ENCODE measurements at places on chromosomes 2 and 18. TPM values are rescaled to one million over a fixed set of nuclear protein-coding genes. Genes with fewer than 3 reads are reported as not detected.

DNA sequence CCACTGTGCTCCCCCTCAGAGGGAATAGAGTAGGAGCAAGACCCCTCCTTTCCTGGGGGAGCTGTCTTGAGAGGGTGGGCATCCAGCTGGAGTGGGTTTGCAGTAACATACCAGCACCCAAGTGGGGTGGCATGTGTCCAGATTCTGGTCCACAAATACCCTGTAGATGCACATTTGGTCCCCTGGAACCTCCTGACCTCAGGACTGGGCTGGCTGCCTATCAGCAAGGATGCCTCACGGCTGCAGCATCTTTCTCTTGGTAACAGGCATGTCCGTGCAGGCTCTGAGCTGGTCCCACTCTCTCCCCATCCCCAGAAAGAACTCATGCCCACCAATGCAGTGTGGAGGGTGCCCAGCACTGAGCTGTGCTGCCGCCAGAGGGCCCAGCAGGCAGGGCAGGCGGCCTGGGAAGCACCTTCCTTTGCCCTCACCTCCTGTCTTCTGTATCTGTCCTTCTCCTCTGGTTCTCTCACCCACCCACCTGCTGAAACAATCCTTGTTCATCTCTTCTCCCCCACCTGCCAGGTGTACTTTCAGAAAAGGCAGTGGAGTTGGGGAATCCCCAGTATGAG lies 47.4 kb downstream of the ITGB1BP1 start:
- DNase-seq = no peak

DNA sequence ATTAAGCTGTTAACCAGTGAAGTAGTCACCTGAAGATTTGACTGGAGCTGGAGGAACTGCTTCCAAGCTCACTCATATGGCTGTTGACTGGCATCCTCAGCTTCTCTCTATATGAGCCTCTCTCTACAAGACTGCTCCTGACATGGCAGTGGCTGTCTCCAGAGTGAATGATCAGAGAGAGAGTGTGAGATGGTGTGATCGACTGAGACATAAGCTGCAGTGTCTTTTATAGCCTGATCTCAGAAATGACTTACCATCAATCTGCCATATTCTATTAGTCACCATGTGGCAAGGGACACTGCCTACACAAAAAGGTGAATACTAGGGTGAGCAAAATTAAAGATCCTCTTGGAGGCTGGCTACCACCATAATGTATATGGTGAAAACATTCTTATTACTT lies 7.8 kb upstream of the RBMS1 start:
- no peak for DNase-seq

GRCh38 chr2:29655391-29656086 lies 265.8 kb downstream of the ALK start:
- no peak for DNase-seq

DNA sequence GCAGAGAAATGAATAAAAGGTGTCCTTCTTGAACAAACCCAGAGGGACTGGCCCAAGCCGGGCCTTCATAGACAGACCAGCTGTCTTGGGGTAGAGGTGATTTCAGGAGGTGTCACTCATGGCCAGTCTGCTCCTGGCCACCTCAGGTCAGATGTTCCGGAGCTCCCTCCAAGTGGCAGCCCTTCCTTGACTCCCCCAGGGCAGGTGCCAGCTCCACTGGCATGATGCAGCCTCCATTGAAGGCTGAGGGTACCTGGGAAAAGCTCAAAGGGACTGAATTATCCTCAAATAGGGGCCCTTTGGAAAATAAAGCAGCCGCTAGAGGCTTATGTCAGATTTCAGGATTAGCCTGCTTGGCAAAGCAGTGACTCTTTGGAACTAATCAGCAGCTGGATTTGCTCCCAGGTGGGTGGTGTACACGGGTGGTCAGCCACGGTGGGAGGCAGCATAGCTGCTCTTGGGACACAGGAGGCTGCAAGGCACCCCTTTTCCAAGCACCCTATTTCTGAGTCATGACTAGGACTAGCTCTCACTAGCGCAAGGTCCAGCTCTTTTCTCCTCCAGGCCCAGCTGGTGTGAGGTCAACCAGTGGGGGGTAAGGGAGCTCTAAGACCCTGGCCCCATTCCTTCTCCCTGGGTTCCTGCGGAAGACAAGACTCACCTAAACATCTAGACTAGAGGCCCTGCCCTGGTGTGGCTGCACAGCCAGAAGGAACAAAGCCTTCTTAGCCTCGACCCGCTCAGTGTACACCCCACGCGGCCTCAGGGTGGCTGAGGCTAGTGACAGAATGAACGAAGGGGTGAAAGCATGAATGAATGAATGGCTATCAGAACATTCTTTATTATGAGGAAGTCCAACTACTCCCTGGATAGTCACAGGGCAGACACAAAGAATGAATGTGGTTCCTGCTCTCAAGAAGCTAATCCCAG lies 29.3 kb downstream of the HS1BP3 start:
- no peak for DNase-seq

DNA sequence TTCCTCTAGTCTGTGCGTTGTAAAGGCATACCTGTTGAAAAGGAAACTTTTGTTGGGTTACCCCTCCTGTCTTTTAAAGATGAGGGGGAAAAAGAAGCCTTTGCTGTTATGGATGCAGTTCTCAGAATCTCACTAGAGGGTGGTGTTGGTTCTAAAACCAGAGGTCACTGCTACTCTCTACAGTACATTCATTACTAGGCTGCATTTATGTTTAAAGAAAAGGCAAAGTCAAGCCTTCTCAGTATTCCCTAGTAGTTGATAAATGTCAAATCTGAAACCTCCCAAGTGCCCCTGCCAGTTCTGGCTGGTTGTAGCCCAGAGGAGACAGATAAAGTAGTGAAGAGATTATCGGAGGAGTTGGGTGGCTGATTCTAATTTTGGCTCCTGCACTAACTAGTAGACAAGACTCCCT lies 1.4 kb upstream of the PLCL1 start:
- DNase-seq = peak; percentile 47

CDH7 gene
- total RNA-seq = 0.79 TPM

ATL2 gene
- 149 TPM for total RNA-seq

DNA sequence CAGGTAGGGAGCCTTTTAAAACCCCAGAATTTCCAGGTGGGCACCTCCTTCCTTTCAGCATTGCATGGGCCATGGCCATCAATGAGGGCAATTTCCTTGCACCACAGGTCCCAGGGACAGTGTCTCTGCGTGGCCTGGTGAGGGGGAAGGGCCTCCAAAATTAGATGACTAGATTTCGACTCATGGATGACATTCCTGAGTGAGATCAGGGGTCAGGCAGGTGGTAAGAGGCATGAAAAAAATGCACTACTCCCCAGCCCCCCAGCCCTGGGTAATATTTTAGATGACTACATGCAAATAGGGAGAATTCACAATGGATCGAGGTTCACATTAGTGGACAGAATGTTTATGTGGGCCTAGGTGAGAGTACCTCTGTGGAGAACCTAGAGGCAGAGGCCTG lies 19.0 kb upstream of the IGFBP5 start:
- no peak for DNase-seq

- DNase-seq = no peak
Measured at GRCh38 chr2:26732446-26732845, 31.6 kb upstream of the SLC35F6 start.

DNA sequence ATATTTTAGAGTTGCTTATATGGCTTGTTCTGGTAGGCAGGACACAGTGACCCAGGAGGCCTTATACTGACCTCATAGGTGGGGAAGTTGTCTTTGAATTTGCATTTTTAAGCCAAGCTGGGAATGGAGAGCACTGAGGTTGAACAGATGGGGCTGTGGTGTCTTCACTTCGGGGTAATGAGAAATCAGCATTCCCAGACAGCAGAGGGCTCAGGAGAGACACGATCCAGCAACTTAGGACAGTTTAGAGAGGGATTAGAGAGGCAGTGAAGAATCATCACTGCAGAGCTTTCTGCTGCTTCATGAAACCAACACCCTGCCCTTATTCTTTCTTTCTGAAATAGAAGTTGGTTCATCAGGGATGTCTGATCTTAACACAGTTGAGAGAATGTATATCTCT lies 202.4 kb downstream of the TDRD15 start:
- DNase-seq = no peak

GRCh38 chr18:35161485-35161884 lies 79.3 kb upstream of the ZNF397 start:
- DNase-seq = no peak

THADA gene
- total RNA-seq = 43.2 TPM

DNA sequence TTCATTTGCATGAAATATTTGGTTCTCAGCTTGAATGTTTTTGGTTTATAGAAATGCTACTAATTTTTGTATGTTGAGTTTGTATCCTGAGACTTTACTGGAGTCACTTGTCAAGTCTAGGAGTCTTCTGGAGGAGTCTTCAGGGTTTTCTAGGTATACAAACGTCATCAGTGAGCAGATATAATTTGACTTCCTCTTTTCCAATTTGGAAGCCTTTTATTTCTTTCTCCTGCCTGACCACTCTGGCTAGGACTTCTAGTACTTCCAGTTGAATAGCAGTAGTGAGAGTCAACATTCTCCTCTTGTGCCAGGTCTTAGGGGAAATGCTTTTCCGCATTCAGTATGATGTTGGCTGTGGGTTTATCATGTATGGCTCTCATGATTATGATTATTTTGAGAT lies 55.4 kb upstream of the THUMPD2 start:
- DNase-seq = no peak

DNA sequence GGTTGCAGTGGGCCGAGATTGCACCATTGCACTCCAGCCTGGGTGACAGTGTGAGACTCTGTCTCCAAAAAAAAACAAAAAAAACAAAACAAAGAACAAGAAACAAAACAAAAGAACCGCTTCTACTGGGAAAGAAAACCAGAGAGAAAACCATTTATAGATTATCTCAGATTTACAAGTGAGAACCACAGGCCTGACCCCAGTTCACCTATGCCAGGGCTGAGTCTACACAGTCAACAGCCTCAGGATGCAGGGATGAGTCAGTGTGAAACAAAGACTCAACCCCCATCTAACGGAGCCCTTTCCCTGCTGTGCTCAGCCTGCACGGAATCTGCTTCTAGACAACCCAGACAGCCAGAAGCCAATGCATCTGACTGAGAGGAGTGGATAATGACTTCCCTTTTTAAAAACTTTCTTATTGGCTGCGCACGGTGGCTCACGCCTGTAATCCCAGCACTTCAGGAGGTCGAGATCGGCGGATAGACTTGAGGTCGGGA lies 25.5 kb upstream of the YWHAQ start:
- no peak for DNase-seq

FEV gene
- total RNA-seq = not detected

TEKT4 gene
- not detected for total RNA-seq

- no peak for DNase-seq
Measured at GRCh38 chr2:172467382-172467781, 40.0 kb downstream of the ITGA6 start.

DNA sequence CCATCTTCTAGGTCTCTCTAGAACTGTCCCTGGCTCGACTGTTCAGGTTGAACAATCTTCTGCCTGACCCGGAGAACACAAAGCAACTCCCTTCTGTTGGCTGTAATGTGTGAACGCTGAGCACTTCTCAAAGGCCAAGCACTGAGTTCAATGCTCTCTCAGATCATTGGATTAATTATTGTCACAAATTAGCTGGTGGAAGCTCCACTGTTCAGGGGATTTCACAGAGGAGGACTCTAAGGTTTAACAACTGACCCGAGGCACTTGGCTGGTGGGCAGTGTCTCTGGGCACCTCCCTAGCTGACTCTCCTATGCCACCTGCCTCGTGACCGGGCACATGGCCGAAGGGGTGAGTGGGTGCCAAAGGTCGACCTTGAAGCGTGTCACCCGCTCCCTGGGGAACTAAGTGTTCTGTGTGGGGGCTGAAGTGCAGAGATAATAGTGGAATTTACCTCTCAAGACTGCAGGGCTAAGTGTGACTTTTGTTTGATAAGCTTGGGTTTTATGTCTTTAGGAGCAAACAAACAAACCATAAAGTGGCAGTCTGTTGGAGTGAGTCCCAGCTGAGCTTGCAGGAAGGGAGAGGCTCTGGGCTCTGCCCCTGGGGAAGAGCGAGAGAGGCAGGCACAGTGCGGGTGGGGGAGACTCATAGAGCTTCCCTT lies 64.8 kb downstream of the BCL2L11 start:
- DNase-seq = no peak

DNA sequence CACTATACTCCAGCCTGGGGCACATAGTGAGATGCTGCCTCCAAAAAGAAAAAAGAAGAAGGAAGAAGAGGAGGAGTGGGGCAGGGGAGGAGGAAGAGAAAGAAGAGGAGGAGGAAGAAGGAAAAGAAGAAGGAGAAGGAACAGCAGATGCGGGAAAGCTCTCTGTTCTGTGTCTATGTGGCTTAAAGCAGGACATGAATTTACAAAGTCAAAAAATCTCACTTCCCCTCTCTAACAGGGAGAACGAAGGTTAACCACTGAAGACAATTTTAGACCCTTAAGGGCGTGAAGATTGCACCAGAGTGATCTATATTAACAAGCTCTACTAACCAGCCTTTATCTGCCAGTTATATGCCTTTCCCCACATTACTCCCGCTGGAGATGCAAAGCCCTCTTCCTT lies 258.9 kb downstream of the METTL4 start:
- DNase-seq = no peak

GRCh38 chr18:2571200-2572170 lies at the start of the genes METTL4 and NDC80:
Gene METTL4 (minus strand): TSS chr18:2571505. CDS start chr18:2567216, 4,289 bp downstream.
Gene NDC80 (plus strand): TSS chr18:2571557. CDS start chr18:2572986, 1,429 bp downstream.
- peak; percentile 80 for DNase-seq

HOXD1 gene
- 0.30 TPM for total RNA-seq

DNA sequence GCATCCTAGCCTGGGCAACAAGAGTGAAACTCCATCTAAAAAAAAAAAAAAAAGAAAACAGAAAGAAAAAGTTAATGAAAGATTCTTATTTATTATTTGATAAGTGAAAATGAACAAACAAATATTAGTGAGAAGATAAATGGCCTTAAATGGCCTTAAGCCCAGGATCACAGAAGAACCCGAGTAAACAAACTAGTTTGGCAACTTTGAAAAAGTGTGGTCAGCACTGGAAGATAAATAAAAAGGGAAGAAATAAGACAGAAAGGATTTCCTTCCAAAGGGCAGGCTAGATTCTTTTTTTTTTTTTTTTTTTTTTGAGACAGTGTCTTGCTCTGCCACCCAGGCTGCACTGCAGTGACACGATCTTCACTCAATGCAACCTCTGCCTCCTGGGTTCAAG lies 692.4 kb downstream of the CPS1 start:
- DNase-seq = no peak

GRCh38 chr18:33839452-33840211 lies 261.6 kb downstream of the ASXL3 start:
- peak; percentile 48 for DNase-seq

TMEM237 gene
- 48.2 TPM for total RNA-seq

LHCGR gene
- total RNA-seq = 1.5 TPM

DNA sequence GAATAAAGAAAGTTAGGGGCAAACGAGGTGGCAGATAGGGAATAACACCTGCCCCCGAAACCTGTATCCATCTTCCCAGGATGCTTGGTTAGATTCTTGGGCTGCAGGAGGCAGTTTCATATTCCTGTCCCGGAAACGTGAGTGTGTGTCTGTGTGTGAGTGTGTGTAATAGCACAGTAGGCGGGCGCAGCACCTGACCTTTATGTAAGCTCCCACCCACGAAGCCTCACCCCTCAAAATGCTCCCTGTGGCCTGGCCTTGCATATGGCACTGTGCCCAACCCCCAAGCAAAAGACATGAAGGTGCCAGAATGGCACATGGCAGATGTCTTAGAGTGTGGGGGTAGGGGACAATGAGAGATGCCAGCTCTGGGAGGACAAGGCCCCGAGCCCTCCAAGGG lies 48.9 kb downstream of the EFR3B start:
- no peak for DNase-seq
